ENCODE measurements at places on chromosomes 2 and 18.
A peak's percentile ranks its signal among the peaks of the same experiment; 100 is the strongest.

GRCh38 chr2:238711346-238711745 is 136.5 kb upstream of the TWIST2 start:
- DNase-seq: no peak

DNA sequence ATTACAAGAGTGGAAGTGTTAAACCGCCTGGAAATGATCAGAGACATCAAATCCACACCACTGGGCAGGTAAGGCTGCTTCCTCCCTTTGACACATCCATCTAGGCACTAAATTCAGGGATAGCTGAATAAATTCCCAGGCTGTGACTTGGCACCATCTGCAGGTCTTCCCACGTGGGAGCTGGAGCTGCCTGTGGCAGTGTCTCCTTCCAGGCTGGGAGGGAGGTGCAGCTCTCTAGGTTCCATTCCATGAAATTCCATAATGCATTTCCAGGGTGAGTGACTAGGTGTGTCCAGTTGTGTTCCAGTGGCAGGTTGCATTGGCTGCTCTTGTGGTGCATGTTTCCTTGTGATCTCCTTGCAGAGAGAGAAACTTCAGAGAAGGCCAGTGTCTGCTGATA is 188.9 kb upstream of the CXCR4 start:
- no peak for DNase-seq

GRCh38 chr2:240996834-240997140 is 1.6 kb upstream of the SNED1 start:
- no peak for DNase-seq

DNA sequence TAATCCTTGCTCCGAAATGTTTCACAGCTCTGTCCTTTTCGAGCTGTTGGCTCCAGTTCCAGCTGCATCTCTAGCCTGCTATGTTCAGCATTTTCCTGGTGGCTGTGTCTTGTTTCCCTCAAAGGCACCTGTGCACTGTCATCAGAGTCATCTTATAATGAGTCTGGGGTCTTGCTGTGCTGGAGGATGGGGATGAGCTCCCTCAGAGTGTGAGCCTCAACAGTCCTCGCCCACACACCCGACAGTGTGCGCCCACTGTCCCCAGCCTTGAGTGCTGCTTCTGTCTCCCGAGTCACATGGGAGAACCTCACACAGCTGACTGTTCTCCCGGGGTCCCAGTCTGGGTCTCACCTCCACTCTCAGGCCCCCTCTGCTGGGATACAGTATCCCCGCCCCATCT is 25.4 kb downstream of the SPP2 start:
- DNase-seq: no peak

- peak; percentile 39 for DNase-seq
Observed at GRCh38 chr2:238290091-238290509, 1.7 kb upstream of the PER2 start.

DNA sequence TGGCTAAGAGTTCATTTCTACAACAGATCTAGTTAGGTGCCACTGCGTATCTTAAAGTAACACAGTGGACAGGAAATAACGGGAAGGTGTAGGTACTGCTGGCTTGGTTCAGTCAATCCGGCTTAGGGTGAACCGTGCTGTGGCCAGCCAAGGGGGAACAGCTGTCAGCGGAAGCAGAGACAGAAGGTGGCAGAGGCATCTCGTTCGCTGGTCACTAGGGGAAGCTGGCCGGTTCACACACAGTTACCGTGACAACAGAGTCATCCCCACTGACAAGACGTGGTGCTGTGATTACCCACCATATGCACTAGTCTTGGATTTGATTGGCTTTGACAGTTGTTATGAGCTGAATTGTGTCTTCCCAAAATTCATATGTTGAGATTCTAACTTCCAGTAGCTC is 58.8 kb upstream of the HDAC4 start:
- DNase-seq: no peak

DNA sequence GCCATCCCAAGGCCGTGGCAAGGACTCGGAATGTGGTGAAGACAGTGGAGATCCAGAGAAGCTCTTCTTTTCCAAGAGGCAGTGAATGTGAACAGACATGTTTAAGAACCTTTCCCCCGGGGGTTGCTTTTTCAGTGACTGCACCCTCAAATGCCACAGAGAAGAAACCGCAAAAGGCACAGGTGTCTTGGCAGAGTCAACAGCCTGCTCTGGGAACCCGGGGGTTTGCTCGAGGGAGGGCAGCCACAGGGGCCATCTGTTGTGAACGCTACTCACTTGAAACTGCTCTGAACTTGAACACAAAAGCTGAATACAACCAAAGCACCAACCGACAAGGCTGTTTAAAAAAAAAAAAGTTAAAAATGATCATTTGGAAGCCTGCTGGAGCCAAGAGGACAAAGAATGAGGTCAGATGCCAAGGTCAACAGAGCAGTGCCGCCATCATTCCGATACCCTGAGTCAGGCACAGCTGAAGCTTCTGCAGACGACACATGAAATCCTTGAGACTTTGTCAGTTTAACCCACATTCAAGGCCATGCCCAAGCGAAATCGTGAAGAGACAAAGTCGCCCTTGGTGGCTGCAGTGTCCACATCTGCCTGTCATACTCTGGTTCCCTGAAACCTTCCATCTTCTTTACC is 47.4 kb downstream of the PSMG2 start:
- DNase-seq: no peak

GRCh38 chr2:212027681-212028628 is 510.6 kb downstream of the ERBB4 start:
- no peak for DNase-seq

- DNase-seq: no peak
Observed at GRCh38 chr18:43278355-43278754, 1.1 kb upstream of the SYT4 start.

DNA sequence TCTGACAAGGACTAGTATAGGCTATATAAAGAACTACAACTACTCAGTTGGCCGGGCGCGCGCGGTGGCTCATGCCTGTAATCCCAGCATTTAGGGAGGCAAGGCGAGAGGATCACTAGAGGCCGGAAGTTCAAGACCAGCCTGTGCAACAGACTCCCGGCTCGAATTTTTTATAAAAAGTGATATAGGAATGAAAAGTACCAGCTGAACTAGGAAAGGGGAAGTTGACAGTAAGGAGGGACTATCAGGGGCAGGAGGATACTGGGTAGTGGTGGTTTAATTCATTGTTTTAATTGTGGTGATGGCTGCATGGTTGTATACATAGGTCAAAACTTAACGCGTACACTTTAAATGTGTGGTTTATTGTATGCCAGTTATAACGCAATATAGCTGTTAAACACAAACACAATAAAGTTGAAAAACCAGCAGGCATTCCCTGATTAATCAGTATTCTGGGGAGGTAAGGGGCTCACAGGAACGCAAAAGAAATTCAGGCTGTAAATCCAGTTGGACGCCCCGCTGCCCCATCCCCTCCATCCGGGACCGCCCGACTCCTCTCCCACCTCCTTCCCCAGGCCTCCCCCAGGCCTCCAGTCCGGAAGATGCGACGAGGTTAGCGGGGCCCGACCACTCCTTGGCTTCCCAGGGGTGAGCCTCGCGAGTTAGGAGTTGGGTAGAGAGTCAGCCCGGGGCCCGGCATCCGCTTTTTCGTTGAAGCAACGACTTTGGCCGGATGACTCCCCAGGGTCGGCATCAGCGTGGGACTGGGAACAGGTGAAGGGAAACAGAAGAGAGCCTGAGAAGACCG is 746 bp upstream of the POLR1B start:
- DNase-seq: peak; percentile 22

DNA sequence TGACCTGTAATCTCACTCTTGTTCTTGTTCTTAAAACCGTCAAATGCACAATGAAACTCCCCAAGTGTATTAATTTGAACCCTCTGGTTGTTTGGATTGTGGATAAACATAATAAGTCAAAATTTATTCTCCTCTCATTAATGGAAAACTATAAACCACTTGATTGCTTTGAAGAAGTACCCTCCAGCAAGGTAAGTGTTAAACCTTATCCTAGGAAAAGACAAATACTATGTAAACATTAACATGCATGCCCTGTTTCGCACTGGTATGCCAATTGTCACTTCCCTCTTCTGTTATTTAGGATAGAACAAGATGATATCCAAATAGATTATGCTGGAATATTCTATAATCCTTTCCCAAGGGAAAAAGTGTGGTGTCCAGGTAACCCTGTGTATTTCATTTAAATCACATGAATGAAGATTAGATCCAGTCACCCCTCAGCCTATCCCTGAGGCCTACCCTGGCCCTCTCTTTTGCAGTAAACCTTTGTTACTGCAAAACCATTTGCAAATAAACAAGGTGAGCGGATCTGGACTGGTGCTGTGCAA is 1.3 kb downstream of the ADI1 start:
- peak; percentile 48 for DNase-seq

DNA sequence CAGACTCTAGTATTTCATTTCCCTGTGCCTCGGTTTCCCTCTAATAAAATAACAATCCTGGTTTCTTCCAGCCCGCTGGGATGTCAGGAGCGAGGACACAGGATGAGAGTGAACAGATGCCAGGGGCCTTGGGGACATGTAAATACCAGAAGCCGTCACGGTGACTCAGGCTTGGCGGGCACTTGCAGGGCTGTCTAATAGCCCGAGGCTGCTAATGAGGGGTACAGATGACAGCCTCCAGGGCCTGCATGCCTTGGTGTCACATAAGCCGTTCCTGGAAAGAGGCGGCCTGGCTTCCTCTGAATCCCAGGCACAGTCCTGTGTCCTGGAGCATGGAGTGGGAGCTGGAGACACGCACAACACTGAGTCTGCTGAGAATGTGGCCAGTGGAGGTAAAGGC is 28.2 kb downstream of the HS1BP3 start:
- DNase-seq: no peak

DNA sequence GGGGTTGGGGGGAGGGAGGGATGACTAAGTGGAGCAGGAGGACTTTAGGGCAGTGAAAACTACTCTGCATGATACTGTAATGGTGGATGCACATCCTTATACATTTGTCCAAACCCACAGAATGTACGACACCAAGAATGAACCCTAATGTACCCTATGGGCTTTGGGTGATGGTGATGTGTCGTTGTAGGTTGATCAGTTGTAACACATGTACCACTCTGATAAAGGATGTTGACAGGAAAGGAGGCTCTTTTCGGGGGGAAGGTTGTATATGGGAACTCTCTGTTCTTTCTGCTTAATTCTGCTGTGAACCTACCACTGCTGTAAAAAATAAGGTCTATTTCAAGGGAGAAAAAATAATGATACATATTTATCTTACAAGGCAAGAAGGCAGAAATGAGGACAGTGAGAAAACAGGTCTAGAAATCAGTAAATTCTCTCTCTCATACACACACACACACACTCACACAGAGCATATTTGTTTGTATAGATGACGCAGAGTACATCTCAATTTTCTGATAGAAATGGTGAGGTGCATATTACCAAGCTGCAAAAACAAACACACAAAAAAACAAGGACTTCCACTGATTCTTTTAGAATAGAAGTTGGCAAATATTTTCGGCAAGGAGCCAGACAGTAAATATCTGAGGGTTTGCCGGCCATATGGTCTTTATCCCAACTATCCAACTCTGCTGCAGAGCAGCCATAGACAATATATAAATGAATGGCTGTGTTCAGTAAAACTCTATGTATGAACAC is 20.2 kb downstream of the FAM124B start:
- no peak for DNase-seq

GRCh38 chr2:113357071-113357470 is 78.3 kb upstream of the PAX8 start:
- DNase-seq: no peak

DNA sequence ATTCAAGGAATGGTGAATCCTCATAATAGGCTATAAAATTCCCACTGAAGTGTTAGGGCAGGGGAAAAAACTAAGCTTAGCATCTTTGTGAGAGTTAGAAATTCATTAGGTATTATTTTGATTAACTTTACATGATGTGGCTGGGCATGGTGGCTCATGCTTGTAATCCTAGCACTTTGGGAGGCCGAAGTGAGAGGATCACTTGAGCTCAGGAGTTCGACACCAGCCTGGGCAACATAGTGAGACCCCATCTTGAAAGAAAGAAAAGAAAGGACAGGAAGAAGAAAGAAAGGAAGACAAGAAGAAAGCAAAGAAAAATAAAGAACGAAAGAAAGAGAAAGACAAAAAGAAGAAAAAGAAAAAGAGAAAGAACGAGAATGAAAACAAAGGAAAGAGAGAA is 40.0 kb downstream of the SNRPD1 start:
- no peak for DNase-seq

GRCh38 chr2:217568289-217568971 is 434.4 kb downstream of the TNS1 start:
- no peak for DNase-seq

DNA sequence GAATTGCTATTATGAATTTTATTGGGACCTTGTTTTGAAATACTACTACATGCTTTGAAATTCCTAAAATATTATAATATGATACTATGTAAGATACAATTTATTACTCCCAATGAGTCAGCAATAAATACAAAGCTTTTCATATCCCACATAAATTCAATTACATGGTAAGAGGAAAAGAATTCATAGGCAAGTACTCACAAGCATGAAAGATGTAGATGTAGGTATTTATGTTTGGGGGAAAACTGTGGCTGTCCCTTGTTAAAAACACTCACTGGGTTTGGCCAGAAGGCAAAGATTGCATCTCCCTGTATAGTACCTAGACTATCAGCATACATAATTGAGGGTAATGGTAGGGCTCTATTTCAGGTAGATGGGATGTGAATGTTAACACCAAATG is 90.4 kb downstream of the MBD2 start:
- DNase-seq: no peak

GRCh38 chr2:71332435-71332796 is 834 bp downstream of the ZNF638 start:
- no peak for DNase-seq

GRCh38 chr2:134020608-134021007 is 233.3 kb upstream of the MGAT5 start:
- no peak for DNase-seq

DNA sequence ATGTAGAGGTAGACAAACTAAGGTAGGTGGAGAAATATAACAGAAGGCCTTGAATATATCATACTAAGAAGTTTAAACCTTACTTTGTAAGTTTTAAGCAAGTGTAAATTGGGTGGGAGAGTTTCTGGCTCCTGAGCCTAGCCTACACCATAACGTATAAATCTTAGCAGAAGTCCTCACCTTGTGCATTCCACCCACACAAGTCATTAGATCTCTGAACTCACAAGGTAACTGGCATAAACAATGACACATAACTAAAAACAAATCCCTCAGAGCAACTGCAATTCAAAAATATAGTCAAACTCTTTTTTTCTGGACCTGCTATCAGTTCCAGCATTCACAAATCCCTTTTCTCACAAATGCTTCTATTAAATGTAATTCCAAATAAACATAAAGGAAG is 9.4 kb downstream of the REV1 start:
- no peak for DNase-seq

Measured in NCI-H2107 (cell line).